Osteoblast (primary cell): ENCODE measurements at places on chromosomes 2 and 18.

GRCh38 chr2:127655209-127656073 lies 9.5 kb downstream of the GPR17 start:
- DNase-seq, result peak; percentile 80

DNA sequence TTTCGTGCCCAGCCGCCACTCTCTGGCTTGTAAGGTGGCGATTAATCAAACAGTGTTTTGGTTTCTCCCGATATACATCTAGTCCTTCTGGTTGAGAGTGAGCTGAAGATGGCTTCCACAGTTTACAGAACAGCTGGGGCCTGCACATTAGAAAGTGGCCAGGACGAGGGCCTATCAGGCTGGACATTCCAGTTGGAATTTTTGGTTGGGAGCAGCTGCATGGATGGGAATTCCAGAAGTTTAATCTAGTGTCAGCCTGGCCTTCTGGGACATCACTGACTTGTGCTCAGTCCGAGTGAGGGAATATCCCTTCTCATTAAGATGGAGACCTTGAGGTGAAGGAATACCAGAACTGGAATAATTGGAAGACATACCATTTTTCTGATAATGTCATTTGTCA lies 118.1 kb upstream of the SIX2 start:
- no peak for DNase-seq

GRCh38 chr2:196604196-196604595 lies 35.3 kb upstream of the CCDC150 start:
- DNase-seq, result no peak

- no peak for DNase-seq
These were observed 50.1 kb downstream of the THUMPD2 start for GRCh38 chr2:39728941-39729351.

DNA sequence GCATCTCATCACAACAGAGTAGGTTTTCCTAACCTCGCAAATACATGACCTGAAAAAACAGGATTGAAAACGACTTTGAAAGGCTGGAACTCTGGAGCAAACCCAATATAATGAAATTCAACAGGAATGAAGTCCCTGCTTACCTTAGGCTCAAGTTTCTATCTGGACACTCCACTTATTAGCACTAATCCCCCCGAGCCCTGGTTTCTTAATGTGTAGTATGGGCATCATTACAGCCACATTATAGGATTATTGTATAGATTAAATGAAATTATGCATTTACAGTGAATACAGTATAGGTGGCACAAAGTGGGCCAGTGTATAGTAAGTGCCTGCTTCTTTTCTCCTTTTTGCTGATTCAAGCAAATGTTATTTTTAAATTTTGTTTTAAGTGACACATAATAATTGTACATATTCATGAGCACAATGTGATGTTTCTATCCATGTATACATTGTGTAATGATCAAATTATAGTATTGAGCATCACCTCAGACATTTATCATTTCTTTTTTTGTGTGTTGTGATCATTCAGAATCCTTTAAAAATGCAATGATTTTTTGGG lies 114.7 kb upstream of the THOC1 start:
- no peak for DNase-seq

- DNase-seq, result peak; percentile 73
These were observed 327.2 kb upstream of the PKDCC start for GRCh38 chr2:41720331-41721251.

DNA sequence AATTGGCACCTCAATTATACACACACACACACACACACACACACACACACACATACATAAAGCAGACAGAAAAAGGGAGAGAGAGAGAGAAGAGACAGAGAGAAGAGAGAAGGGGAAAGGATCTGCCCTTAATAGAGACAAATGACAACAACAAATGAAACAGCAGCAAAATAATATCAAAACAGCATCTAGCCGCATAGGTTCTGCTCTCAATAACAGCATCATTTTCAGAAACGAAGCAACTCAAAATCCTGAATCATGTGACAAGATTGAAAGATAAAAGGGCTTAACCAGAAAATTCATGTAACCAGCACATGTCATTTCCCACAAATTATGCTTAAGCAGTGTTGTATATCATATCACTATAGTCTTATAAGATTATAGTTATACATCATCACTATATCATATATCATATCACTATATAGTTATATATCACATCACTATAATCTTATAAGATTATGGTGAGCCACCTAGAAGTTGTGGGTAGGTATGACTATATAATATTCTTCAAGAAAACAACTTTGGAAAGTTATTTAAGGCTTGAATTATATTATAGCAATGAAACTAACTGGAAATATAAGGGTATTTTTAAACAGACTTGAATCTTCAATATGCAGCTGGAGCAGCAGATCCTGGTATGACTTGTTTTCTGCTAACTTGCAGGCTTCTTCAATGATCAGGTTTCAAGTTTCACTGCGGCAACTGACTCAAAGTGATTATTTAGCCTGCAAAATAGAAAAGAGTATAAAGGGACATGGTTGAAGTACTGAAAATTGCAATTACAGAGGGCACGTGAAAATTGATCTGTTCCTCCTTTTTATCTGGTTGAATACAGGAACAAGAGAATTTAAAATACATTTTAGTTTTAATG lies 16.1 kb upstream of the VPS54 start:
- no peak for DNase-seq

GRCh38 chr2:111143107-111143842 lies 22.6 kb downstream of the BCL2L11 start:
- no peak for DNase-seq

- DNase-seq, result no peak
These were observed 53.0 kb downstream of the POLR1A start for GRCh38 chr2:86052676-86053075.

DNA sequence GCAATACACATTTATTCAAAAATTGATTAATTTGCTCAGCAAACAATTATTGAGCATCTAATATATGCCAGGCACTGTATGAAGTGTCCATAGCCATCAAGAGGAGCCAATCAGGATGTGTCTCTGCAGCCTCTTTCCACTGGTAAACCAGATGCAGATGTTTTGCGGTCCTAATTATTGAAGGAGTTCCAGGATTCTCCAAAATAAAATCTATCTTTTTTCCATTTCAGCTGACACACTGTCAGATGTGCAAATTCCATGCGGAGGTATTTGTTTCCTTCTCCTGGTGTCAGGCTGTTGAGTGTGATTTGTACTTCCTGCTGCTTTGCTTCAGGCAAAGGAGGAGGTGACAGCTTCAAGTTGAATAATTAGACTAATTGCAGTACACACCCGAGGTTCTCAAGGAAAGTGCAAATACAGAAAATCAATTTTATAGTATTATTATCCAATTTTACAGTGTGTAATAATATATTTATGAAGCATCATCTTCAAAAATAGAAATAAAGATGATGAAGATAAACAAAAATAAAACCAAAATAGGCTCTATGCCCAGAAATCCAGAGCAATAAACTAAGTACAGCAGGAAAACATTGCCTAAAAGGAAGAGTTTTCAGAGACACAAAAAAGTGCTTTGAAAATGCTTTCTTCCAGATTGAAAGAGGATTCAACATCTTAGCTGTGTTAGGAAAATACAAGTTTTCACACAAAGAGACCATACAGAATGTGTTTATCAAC lies 1352.9 kb upstream of the CHAC2 start:
- no peak for DNase-seq

DNA sequence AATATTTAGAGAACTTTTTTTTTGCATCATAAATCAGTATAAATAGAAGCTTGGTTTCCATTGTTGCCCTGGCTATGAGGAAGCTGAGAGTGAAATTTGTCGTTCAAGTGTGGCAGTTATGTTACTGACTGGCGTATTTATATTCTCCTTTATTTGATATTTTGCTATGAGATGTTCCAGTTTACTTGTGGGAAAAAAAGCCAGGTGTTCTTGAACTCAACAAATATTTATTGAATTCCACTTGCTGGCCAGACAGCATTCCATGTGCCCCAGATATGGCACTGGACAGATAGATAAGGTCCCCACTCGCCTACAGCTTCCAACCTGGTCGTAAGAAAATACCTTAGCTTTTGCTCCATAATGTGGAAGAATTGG lies 44.7 kb downstream of the NEDD4L start:
- DNase-seq, result no peak

- peak; percentile 98 for DNase-seq
These were observed 10.6 kb downstream of the DNAJB2 start for GRCh38 chr2:219289537-219290361.

DNA sequence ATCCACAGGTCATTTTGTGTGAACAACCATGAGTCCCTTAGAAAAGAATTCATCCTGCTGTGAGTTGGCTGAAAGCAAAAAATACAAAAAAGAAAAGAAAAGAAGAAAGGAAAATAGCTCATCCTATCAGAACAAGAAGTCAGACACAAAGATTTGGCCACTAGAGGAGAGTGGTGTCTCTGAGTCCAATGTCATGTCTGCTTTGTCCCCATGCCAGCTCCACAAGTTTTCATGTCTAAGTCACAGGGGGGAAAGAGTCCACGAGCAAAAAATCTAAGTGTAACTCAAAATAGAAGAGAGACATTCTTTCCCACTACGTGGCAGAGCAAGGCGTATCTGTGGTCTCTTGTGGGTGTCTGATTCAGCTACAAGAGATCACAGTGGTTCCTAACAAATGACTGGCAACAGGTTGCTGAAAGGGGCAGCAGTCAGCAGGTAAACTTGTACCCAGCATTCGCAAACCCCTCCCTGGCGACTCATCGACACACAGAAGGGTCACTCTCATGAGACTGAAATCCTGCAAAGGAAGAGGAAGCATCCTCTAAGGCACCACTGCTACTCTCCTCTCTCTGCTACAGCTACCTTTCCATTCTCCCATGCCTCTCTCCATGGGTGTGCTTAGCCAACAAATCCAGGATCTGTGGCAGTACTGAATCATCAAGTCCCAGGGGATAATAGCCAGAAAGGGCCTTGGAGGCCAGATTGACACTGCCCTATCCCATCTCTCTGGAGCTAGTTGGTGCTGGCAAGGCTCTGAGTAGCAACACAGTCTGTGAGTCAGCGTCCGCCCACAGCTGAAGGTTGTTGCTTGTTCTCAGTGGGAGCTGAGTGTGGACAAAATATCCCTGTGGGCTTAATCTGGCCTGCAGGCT lies 123.0 kb upstream of the SLC39A10 start:
- DNase-seq, result peak; percentile 84

DNA sequence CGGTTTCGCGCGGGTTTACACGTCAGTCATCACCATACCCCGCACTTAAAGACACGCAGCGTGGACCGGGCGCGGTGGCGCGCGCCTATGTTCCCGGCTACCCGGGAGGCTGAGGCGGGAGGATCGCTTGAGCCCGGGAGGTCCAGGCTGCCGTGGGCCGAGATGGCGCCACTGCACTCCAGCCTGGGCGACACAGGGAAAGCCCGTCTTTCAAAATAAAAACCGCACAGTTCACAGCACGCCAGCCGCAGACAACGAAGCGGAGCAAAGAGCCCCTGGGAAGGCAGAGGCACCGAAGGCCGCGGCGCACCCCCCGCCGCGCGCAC lies 328 bp downstream of the DTYMK start:
- DNase-seq, result no peak

- no peak for DNase-seq
These were observed 10.4 kb downstream of the MEIS1 start for GRCh38 chr2:66445076-66445924.

DNA sequence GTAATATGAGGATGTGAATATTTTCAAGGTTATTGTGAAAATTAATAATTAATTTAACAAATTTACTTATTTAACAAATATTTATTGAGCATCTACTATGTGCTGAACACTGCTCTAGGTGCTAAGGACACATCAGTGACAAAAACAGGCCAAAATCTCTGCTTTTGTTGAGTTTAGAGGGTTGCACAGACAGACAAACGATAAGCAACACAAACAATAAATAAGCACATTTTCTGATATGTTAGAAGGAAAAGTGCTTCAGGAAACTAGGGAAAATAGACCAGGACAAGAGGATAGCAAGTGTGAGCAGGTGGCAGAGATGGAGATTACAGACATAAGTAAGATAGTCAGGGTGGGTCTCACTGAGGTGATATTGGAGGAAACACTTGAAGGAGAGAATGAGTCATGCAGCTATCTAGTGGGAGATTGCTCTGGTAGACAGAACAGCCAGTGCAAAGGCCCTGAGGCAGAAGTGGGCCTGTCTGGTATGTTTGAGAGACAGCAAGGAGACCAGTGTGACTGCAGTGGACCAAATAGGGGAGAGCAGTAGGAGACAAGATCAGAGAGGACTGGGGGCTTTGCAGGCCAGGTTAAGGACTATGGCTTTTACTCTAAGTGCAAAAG lies 38.3 kb downstream of the SFXN5 start:
- no peak for DNase-seq

DNA sequence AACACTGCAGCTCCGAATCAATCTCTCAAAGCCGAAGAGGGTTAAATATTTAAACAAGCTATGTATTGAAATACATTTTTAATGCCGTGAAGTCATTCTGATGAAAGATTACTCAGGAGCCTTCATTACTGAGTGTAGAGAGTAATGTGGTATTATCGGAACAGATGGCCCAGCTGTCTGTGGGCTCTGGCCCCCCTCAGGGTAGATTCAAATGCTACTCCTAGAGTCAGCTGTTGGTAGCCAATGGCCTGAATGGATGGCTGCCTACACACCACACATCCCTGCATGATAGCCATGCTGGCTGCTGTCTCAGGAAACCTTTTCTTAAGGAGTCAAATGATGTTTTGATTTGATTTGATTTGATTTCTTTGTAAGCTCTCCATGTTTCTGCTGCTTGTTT lies 732.3 kb upstream of the CELF4 start:
- no peak for DNase-seq

DNA sequence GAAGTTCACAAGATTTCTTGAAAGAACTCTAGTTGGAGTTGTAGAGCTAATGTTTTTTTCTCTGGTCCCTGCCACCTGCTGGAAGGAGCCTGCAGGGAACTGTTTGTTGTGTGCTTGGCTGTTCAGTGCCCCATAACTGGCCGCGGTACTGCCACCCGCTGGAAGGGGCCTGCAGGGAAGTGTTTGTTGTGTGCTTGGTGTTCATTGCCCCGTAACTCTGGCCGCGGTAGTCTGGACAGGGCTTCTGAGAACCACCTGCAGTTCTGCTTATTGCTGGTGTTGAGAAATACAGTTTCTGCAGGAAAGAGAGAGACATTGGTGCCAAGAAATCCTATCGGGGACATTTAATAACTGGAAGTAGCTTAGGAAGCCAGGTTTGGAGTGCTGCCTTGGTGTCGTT lies 58.1 kb downstream of the AGAP1 start:
- DNase-seq, result peak; percentile 94

DNA sequence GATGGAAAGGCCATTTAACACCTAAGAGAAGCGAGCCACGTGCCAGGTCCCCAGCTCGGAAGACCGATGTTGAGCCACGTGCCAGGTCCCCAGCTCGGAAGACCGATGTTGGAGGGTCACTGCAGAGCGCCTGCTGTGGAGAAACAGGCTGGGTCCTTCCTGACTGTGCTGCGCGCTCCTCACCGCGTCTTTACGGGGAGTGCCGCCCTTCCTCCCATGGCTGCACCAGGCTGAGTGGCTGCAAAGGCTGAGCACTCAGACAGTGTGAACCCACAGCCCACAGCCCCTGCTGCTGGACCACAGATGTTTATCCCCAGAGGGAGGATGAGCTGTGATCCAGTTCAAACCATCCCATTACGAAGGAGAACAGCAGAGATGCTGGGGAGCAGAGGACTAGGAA lies 55.7 kb downstream of the RTP5 start:
- DNase-seq, result peak; percentile 22

- DNase-seq, result no peak
These were observed 98.2 kb upstream of the ASAP2 start for GRCh38 chr2:9108210-9108967.

- DNase-seq, result no peak
These were observed 29.1 kb upstream of the EPC2 start for GRCh38 chr2:148615381-148615841.

- DNase-seq, result no peak
These were observed 495.2 kb upstream of the MEIS1 start for GRCh38 chr2:65939687-65940086.
